ENCODE measurements at places on chromosomes 5 and 9. TPM values are rescaled to one million over a fixed set of nuclear protein-coding genes. Genes with fewer than 3 reads are reported as not detected.

Gene SLC25A2
- total RNA-seq, result not detected

Gene SHOC1
- total RNA-seq, result 0.19 TPM

Gene GABRA1
- not detected for total RNA-seq

Gene KLHL9
- total RNA-seq, result 15.2 TPM

Gene GNA14
- not detected for total RNA-seq

Gene SLC9A3
- total RNA-seq, result 3.9 TPM

Gene ACSL6
- not detected for total RNA-seq

Gene MELK
- total RNA-seq, result 26.9 TPM

Gene SLC2A6
- total RNA-seq, result 15.5 TPM

Gene FKTN
- 55.9 TPM for total RNA-seq

Gene SLC6A3
- total RNA-seq, result not detected

Gene SPATA31E1
- total RNA-seq, result not detected

Gene ANKRD55
- not detected for total RNA-seq

Gene FOXD4L3
- total RNA-seq, result not detected

Gene GLRA1
- not detected for total RNA-seq

Gene PCDHGA6
- 0.63 TPM for total RNA-seq

Gene CARTPT
- total RNA-seq, result not detected

Gene ZNF189
- total RNA-seq, result 6.9 TPM

Gene IFNA13
- total RNA-seq, result not detected

Gene UGT3A2
- total RNA-seq, result not detected

Gene GOLPH3
- total RNA-seq, result 42.2 TPM

Gene MEGF10
- total RNA-seq, result 0.05 TPM

Gene ORM1
- not detected for total RNA-seq

Gene ADAMTSL2
- not detected for total RNA-seq

Gene FOXD4L6
- 0.05 TPM for total RNA-seq

Gene PCDHGA10
- total RNA-seq, result 4.7 TPM

Gene IFNA21
- not detected for total RNA-seq

Gene TCF7
- 0.85 TPM for total RNA-seq
